ENCODE measurements at places on chromosomes 12 and 14.
A peak's percentile ranks its signal among the peaks of the same experiment; 100 is the strongest.

DNA sequence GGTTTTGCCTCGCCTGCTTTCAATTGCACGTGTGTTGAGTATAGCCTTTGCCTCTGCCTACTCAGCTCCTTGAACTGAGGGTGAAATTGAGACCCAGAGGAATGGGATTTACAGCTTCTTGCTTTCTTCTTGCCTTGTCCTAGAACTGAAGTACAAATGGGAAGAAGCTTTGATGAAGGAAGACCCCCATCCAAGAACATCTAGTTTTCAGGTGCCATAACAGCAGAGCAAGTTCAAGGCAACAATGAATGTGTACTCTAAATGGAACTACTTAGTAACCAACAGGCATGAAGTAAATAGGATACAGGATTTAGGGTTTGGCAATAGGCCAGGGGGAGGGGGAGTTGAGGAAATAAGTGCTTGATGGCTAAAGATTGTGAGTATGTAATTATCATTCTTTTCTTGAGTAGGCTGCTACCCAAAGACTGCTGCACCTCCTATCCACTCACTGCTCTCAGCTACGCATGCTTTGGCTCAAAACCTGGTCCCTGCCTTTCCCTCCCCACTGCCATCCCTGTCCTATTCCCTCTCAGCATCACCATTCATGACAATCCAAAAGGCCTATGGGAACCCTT is 2.1 kb downstream of the GPX2 start:
- DNase-seq: no peak

- peak; percentile 82 for DNase-seq
Observed at GRCh38 chr12:51009056-51009440, 17.1 kb downstream of the SLC11A2 start.

GRCh38 chr14:104972301-104973134 is 5.7 kb downstream of the AHNAK2 start:
- DNase-seq: no peak

- DNase-seq: no peak
Observed at GRCh38 chr14:75077794-75078193, 8.4 kb downstream of the ZC2HC1C start.

- no peak for DNase-seq
Observed at GRCh38 chr12:27158297-27158696, 75.9 kb upstream of the C12orf71 start.

GRCh38 chr12:67764946-67765619 is 116.5 kb downstream of the DYRK2 start:
- no peak for DNase-seq

GRCh38 chr14:44053422-44053821 is 453.7 kb downstream of the FSCB start:
- DNase-seq: no peak

DNA sequence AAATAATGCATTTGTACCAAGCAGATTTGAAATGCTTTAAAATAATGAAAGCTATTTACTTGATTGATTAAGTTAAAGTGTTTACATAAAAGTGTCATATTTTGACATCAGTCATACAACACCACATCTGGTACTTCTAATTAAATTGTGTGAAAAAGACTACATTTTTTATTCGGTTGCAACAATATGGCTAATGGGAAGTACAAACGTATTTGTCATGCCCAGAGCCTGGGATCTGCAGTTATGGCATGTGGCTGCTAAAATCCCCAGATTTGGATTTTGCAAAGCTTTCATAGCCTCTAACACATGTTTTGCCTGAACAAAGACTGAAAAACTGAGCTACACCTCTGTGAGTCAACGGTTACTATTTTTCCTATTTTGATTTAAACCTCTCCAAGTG is 66.6 kb downstream of the LLPH start:
- no peak for DNase-seq

- no peak for DNase-seq
Observed at GRCh38 chr12:63795944-63796343, 16.2 kb downstream of the RXYLT1 start.

DNA sequence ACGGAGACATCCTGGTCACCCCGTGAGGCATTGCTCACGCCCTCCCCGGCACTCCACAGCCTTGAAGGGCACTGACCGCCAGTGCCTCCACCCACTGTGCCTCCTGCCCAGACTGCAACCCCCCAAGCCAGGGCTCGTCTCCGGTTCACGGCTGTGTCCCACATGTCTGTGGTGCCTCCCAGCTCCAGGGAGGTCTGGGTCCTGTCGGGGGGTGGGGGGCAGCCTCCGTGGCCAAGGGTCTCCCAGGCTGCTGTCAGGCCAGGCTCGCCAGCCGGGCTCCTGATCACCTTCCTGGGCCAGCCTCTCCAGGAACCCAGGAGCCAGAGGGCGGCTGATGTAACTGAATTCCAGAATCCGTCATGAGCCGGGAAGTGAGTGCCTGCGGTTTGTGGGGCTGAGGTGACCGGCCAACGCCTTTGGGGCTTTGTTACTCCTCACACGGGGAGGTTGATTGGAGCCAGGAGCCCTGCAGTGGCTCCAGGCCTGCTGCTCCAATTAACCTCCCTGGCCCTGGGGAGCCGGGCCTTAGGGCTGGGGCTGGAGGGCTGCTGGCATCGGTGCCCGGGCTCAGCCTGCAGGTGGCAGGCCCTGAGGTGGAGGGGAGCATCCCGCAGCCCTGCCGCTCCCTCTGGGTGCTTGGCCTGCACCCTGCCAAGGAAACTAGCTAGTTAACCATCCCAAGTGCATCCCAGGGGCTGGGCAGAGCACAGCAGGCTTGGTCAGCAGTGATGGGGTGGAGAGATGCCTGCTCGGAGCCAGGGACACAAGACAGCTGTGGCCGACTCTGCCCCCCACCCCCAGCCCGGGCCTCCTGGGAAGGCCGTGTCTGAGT is 36.4 kb upstream of the FBRSL1 start:
- no peak for DNase-seq

- no peak for DNase-seq
Observed at GRCh38 chr12:77324416-77324762, 259.0 kb upstream of the E2F7 start.

- peak; percentile 83 for DNase-seq
Observed at GRCh38 chr14:103361867-103362266, 23.3 kb upstream of the MARK3 start.

GRCh38 chr14:70641548-70642302 is at the start of gene TTC9:
Gene TTC9 (plus strand): TSS chr14:70641916. CDS start chr14:70642130, 214 bp downstream.
- DNase-seq: no peak

- DNase-seq: no peak
Observed at GRCh38 chr12:38783304-38783703, 122.1 kb downstream of the CPNE8 start.

GRCh38 chr14:68312884-68313610 is 479.8 kb downstream of the ZFP36L1 start:
- no peak for DNase-seq

DNA sequence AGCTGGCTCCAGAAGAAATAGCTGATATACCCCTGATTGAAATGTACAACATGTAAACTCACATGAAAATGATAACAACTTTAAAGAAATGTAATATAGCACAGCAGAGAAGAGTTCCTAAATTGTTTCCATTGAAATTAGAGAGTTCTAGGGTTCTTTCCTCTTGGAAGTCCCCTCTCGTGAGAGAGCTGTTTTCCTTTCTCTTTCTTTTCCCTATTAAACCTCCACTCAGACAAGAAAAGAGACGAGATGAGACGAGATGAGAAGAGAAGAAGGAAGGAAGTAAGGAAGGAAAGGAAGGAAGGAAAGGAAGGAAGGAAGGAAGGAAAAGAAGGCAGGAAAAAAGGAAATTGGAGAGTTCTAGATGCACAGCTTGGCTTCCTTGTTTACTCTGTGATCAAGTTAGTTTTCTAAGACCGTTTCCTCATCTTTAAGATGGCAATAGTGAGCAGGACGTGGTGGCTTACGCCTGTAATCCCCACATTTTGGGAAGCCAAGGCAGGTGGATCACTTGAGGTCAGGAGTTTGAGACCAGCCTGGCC is 11.9 kb downstream of the DRAM1 start:
- peak; percentile 36 for DNase-seq

- DNase-seq: peak; percentile 60
Observed at GRCh38 chr12:6548966-6549683, 6.7 kb downstream of the IFFO1 start.

DNA sequence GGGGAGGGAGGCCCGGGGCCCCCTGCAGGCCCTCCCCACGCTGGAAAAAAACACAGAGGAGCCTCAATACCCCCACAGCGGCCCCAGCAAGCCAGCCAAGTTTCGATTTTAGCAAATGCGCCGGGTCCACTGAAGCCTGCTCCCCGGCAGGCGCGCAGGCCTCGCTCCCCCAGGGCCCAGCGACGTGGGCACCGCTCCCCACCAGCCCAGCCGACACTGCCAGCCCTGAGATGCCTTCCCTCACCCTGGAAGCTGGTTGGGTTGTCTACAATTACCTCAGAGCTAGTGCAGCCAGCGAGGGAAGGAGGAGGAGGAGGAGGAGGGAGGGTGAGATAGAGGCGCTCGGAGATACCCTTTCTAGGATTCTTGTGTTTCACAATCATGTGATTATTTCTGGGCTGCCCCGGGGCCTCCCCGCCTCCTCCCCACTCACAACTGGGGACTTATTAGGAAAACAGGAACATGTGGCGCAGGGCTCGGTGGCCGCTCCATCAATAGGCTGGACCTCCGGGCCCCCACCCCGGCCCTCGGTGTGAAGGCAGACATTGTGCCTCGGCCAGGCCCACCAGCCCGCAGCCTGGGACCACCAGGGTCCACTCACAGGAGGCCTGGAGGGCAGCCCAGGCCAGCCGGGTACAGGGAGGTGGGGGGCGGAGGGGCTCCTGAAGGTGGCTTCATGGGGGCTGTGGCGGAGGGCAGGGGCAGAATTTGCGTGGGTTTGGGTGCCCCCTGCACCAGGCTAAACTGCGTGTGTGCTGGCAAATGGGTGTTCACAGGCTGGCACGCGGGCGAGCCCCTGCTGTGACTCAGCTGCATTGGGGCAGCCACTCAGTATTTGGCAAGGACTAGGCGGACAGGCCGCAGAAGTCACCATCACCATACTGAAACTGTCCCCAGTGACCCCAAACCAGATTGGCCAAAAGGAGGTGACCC is 109.9 kb downstream of the NCOR2 start:
- peak; percentile 93 for DNase-seq

- peak; percentile 98 for DNase-seq
Observed at GRCh38 chr12:29241821-29242591, 92.9 kb downstream of the FAR2 start.

DNA sequence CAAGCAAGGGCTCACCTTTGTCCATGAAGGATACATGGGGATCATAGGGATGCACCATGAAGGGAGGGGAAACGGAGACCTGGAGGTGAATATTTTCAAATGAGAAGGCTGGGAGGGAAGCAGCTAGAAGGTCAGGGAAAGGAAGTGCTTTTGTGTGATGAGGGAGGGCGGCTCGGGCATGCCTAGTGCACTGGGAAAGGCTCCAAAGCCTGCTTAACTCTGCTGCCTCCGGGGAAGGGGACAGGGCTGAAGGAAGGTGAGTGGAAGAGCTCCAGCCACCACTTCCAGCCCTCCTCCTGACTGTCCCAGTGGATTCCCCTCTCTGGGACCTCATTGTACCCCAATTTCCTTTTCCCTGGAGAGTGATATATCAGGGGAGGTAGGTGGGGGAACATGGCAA is 149.4 kb upstream of the PRMT8 start:
- no peak for DNase-seq

DNA sequence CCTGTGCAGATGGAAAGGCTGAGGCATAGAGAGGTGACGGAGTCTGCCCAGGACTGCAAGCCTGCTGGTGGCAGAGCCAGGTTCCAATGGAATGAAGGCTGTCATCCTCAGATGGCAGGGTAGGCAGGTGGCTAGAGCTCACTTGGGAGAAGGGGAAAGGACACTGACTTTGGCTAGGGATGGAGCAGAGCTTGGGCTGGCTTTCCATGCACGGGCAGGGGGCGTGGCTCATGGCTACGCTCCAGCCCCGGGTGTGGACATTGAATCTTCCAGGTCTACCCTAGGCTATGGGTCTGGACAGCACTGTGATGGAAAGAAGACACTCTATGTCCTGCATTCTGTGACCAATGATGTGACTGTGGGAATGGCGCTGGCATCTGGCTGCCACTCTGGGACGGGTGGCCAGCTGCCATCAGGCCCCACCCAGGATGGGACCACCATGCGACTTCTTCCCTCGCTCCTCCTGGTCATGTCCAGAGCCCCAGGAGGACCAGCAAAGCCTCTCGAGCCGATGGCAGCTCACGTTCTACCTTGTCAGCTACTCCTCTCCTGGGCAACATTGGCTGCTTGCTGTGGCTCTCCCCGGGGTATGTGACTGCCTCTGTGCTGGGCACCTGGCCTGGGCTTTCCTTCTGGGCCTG is 398.7 kb downstream of the TMEM121 start:
- no peak for DNase-seq

DNA sequence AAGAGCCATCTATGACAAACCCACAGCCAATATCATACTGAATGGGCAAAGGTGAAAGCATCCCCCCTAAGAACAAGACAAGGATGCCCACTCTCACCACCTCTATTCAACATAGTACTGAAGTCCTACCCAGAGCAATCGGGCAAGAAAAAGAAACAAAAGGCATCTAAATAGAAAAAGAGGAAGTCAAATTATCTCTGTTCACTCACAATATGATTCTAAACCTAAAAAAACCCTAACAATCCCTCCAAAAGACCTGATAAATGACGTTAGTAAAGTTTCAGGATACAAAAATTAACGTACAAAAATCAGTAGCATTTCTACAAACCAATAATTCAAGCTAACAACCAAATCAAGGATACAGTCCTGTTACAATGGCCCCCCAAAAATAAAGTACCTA is 26.9 kb downstream of the MDM1 start:
- DNase-seq: no peak

DNA sequence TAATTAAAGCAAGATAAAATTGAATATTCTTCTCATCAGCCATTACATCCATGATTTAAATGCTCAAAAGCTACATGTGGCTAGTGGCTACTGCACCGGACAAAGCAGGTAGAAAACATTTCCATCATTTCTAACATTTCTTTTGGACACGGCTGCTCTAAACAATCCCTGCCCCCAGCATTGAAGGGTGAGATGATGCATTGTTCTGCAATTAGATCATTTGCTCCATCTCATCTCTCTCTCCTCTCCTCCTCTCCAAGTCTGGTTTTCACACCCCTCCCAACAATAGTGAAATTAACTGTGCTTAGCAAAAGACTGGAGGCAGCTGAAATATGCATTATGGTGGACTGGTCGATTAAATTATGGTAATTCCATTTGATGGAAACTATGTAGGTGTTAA is 288.5 kb downstream of the KSR2 start:
- DNase-seq: no peak

- peak; percentile 90 for DNase-seq
Observed at GRCh38 chr12:2341871-2342270, 289.1 kb downstream of the CACNA1C start.

GRCh38 chr12:5160827-5161226 is 117.1 kb downstream of the KCNA5 start:
- no peak for DNase-seq

- DNase-seq: peak; percentile 85
Observed at GRCh38 chr12:124852329-124852831, 11.3 kb downstream of the SCARB1 start.

GRCh38 chr14:51219473-51220448 is 20.3 kb upstream of the TMX1 start:
- DNase-seq: peak; percentile 37

- peak; percentile 15 for DNase-seq
Observed at GRCh38 chr12:47652521-47653234, 53.2 kb downstream of the RPAP3 start.

DNA sequence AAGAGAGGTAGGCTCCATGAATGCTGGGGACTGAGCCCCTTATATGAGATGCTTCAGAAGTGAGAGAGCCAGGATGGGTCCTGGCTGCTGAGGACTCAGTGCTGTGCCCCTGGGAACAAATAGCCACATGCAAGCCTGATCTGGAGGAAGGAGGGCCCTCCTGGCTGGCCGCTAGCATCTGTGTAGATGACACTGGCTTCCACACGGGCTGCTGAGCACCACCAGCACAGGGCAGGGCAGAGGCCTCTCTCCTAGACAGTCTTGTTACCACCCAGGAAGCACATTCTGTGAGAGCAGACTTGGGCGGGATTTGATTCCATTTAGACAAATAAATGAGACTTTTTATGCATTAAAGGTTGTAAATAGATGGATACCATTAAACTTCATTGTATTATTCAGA is 48.0 kb downstream of the ZNF664 start:
- no peak for DNase-seq

All from MV-4-11 (cell line).